Caco-2 (cell line): ENCODE measurements at places on chromosomes 3 and 15. TPM values are rescaled to one million over a fixed set of nuclear protein-coding genes. Genes with fewer than 3 reads are reported as not detected.

FOXL2 gene
- total RNA-seq, result 1.4 and 1.8 TPM in 2 replicates

ATP13A4 gene
- 1.2 and 1.4 TPM in 2 replicates for total RNA-seq

TMCC1 gene
- 26.0 and 27.8 TPM in 2 replicates for total RNA-seq

PLA2G4D gene
- not detected in 2 replicates for total RNA-seq

PIGZ gene
- 4.9 and 5.1 TPM in 2 replicates for total RNA-seq

EPB42 gene
- not detected in 2 replicates for total RNA-seq

OR5H14 gene
- not detected in 2 replicates for total RNA-seq

RGMA gene
- total RNA-seq, result 4.4 and 4.5 TPM in 2 replicates

MNS1 gene
- total RNA-seq, result 2.6 and 3.0 TPM in 2 replicates

ALDH1A2 gene
- total RNA-seq, result 0.61 and 0.65 TPM in 2 replicates
